ENCODE measurements at places on chromosomes 16 and 17.

DNA sequence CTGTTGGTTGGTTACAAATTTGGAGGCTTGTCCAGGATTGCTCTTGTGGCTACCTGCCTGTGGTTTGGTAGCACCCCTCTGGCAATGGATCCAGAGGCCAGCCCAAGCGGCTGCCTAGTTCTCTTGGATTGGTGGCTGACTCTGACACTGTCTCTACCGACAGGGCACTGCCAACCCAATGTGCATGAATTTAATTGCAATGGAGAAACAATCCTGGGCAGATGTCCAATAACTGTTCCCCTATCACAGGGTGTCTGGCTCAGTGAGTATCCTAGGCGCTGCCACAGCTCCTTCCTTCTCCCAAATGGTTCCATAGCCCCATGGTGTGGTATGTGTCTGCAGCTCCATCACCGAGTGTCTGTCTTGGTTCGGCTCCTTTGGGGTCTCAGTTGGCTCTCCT is 19.5 kb downstream of the N4BP1 start:
- DNase-seq = no peak

DNA sequence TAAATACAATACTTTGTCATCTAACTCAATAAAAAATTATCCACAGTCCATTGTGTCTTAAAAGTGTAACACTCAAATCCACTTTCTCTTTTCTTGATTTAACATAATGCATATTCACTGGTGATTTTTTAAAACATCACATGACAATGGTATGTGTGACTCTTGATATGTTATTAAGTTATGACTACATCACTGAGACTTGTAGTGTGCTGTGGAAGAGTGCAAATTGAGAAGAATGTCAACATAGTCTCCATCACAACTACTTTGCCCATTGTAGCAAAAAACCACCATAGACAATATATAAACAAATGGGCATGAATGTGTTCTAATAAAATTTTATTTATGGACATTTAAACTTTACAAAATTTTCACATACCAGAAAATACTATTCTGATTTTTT is 380.7 kb upstream of the PMFBP1 start:
- DNase-seq = no peak

- DNase-seq = no peak
Observed at GRCh38 chr17:33896263-33896662, 358.8 kb upstream of the CCL2 start.

GRCh38 chr17:82984751-82985427 is 94.5 kb upstream of the METRNL start:
- no peak for DNase-seq
